Stimulated activated CD4-positive, alpha-beta T cell treated with anti-CD3 and anti-CD28 coated beads, Interleukin-4, amount 100 ng/mL, for 24 hours (primary cell): ENCODE measurements at places on chromosomes 13 and 19.

DNA sequence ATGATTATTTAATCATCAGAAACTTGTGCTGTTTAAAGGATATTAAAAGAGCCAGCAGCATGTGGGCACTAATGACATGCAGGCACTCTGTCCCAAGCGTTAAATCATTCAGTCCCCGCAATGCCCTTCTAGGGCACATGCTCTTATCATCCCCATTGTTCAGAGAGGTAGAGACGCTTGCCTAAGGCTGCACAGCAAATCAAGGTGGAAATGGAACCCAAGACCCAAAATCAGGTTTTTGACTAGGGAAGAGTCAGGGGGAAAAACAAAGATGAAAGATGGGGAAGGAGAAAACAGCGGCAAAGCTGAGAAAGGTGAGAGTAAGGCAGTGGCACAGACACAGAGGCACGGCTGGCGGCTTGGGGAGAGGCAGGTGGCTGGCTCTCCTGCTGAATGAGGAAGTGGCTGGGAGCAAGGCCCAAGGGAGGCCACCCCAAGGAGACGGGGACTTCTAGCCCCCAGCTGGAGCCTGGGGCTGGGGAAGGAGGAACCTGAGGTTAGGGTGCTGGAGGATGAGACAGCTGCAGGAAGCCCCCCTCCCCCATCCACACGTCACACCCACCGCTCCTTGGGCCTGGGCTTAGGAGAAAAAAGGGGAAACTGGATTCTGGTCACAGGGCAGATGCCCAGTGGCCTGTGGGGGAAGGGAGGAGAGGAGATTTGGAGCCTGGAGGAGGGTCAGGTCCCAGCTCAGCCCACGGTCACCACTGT lies 1.0 kb upstream of the TYROBP start:
- DNase-seq: no peak

DNA sequence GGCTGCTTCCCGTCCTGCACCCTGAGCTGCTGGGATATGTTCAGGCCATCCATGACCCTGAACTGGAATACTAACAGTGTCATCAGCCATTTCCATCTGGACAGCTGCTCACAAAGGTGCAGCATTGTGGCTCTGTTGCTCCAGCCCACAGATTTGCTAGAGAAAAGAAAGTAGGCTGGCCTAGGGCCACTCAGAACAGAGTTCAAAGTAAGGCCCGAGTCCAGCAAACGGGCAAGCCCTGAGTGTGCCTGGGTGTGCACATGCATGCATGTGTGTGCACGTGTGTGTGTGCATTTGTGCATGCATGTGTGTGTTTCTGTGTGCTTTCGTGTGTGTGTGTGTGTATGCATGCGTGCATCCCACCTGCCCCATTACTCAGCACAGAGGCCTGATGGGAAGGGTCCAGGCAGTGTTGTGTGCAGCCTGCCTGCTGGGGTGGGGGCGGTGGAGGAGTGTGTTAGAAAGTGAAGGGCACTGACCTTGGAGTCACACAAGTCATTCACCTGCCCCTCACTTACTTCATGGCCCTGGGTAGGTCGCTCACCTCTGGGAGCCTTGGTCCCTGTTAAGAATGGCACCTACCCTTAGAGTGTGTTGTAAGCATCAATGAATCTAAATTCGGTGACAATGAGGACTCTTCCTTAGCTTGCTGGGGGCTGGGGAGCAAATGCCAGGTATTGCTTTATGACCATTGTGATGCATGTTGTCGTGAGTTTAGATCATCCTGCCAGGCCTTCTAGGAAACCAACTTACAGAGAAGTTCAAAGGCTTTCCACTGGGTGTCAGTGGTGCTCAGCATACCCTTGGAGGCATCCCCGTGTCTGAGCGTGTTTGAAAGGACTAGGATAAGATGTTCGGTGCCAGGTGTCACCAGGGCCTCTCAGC lies 53.2 kb downstream of the GPR12 start:
- peak; percentile 22 for DNase-seq

- DNase-seq: peak; percentile 33
Measured at GRCh38 chr13:95185851-95186250, 115.4 kb downstream of the ABCC4 start.

DNA sequence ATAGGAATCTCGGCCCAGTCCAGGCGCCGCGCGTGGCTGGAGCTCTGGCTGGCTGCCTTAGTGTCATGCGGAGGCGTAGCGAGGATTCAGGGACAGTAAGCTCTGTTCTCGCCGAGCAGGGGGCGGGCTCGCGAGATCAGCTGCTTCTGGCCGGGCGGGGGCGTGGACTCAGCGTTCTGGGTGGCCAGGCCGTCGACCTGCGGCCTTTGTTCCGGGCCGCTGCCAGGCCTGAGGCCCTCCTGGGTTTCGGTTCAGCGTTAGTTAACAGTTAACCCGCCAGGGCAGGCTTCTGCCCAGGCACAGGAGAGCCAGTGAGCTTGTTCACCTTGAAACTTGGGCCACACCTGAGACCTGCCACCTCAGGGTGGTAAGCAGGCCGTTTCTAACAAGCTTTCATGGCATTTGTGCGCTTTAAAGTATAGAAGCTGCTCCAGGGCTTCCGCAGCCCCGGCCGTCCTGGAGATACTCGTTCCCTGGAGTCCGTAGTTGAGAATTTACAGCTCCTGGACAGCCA lies 332.2 kb upstream of the SGCG start:
- DNase-seq: no peak

- DNase-seq: no peak
Measured at GRCh38 chr19:1839658-1840540, 8.4 kb downstream of the REXO1 start.

DNA sequence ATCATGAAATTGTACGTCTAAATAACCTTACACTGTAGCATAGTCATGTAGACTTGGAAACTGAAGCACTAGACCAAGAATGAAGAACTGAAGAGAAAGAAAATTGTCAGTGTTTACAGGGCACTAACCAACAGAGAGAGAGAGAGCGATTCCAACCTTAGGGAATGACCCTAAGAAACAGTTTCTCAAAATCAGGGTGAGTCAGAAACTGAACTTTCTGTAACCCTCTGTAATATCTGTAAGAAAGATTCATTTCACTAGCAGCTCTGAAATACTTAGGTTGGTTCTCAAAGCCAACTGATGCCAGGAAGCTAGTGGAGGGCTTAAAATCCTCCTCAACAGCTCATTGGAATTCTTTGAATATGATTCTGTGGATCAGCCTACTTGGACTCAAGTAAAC lies 936.9 kb downstream of the EFNB2 start:
- no peak for DNase-seq

GRCh38 chr19:42401365-42402303 lies 11.5 kb upstream of the CNFN start:
- peak; percentile 78 for DNase-seq

- no peak for DNase-seq
Measured at GRCh38 chr13:110361365-110361911, 54.4 kb downstream of the COL4A2 start.

DNA sequence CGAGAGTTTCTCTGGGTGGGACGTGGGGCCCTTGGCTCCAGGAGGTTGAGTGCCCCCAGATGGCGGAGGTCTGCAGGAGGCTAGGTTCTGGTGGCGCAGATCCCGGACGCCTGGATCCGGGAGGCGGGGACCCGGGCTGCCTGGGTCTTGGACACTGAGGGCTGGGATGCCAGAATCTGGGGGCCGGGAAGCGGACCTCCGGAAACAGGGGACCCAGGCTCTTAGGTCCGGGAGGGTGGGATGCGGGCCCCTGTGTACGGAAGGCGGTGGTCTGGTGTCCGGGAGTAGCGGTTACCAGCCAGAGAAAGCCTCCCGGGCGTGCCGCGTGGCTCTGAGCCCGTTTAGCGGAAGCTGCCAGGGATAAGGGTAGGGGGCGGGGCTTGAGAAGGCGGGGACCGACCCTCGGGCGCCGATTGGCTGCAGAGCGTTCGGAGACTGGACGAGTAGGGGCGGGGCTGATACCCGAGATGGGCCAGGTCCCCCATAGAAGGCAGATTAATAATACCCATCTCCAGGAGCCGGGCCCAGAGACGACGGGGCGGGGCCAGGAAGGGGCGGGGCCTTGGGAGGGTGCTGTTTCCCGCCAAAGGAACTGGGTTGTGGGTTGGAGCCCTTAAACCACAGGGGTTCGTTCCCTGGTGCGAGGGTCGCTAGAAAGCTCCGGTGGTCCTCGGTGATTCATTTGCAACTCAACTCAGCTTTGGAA lies at the start of gene SLC1A5:
TSS of gene SLC1A5 (minus strand) at position 333 of the 706 bp plus-strand sequence. CDS start 629 bp downstream, outside the sequence.
- peak; percentile 100 for DNase-seq

- no peak for DNase-seq
Measured at GRCh38 chr13:95279016-95279415, 22.2 kb downstream of the ABCC4 start.

- peak; percentile 50 for DNase-seq
Measured at GRCh38 chr19:45607071-45608029, 5.3 kb upstream of the GPR4 start.

DNA sequence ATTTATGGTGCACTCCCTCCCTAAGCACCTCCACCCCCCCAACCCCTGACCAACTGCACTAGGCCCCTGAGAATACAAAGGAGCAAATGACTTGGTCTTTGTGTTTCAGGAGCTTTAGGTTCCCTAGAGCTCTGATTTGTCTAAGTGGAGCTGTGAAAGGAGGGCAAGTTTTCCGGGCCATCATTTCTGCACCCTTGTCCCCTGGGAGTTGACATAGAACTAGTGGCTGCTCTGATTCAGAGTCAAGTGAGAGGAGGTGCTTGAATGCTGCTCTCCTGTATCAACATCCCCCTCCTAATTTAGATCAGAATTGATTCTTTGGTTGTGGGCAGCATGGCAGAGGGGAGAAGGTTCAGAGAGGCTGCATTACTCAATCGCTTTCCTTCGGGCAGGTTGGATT lies 391.6 kb downstream of the KCNRG start:
- no peak for DNase-seq

- DNase-seq: peak; percentile 87
Measured at GRCh38 chr19:5031231-5032100, 62.6 kb downstream of the KDM4B start.

DNA sequence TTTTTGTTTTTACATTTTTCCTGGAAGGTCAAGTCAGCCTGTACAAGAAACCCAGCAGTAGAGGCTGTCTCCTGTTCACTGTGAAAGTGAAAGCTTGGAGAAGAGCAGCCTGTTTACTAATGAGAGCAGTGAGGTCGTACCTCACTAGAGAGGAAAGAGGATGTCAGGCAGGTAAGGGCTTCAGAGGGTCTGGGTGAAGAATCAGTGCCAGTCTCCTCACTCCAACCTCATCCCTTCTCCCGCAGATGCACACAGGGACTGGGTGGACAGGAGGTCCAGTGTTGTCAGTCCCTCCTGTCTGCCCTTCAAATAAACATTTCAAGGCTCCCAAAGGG lies 462.5 kb downstream of the KLF5 start:
- no peak for DNase-seq

- no peak for DNase-seq
Measured at GRCh38 chr19:12834566-12834943, at the start of gene RTBDN. TSS of gene RTBDN (minus strand) at chr19:12834579. CDS start at chr19:12829979, 4,600 bp downstream.

- DNase-seq: no peak
Measured at GRCh38 chr13:94160875-94161274, 318.6 kb downstream of the DCT start.

- peak; percentile 62 for DNase-seq
Measured at GRCh38 chr19:33819880-33820781, 23.5 kb downstream of the KCTD15 start.
